MCF 10A (cell line): ENCODE measurements at places on chromosomes 12 and 14. TPM values are rescaled to one million over a fixed set of nuclear protein-coding genes. Genes with fewer than 3 reads are reported as not detected.

- H3K27me3 ChIP-seq, result peaks cover 18% of the 10 kb centered on the region
- peak; percentile 26 for DNase-seq
- no peaks in the 10 kb centered on the region for H3K36me3 ChIP-seq
- no peak overlapping the region for H3K27ac ChIP-seq
- no peaks in the 10 kb centered on the region for H3K4me1 ChIP-seq
Measured at GRCh38 chr12:21296751-21297406, 37.8 kb downstream of the SLCO1A2 start.

DNA sequence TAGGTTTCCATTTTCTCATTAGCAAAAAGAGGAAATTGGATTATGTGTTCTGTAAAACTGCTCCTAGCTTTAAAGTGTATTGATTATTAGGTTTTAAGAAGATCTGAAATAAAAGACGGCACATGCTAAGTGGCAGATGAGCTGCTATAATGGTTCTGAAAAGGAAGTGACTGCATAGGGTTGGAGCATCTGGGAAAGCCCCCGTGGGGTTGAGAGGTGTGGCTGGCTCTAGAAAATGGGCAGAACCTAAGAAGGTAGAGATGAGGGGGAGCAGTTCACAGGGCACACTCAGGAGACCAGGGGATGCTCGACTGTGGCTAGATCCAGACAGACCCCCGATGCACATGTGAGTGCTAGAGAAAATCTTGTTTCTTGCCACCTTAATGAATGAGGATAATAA lies 1.9 kb downstream of the IFNG-AS1 start:
- no peaks in the 10 kb centered on the region for H3K36me3 ChIP-seq
- no peaks in the 10 kb centered on the region for H3K27me3 ChIP-seq
- no peak for DNase-seq
- no peak overlapping the region for H3K27ac ChIP-seq
- H3K4me1 ChIP-seq, result peaks cover 5% of the 10 kb centered on the region

GRCh38 chr14:93748208-93749075 lies 39.8 kb downstream of the PRIMA1 start:
- H3K4me1 ChIP-seq, result no peaks in the 10 kb centered on the region
- peaks cover 5% of the 10 kb centered on the region for H3K36me3 ChIP-seq
- H3K27ac ChIP-seq, result no peak overlapping the region
- H3K4me3 ChIP-seq, result no peak overlapping the region

Gene PLEKHD1
- total RNA-seq, result 0.05 TPM in 1 of 2 replicates, not detected in the other

DNA sequence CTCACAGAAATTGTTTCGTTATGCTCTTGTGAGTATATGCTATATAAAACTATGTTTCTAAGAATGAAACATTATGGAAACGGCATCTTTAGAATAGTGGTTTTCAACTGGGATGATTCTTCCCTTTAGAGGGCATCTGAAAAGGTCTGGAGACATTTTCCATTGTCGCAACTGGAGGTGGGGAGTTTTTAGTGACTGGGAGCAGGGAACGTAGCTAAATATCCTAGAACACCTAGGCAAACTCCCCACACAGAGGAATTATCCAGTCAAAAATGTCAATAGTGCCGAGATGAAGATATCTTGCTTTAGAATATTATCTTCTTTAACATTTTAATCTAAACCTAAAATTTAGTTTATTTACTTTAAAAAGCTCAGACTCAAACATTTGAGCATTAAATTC lies 486.1 kb upstream of the FOXG1 start:
- H3K36me3 ChIP-seq, result no peaks in the 10 kb centered on the region
- no peak overlapping the region for H3K27ac ChIP-seq
- H3K4me1 ChIP-seq, result no peaks in the 10 kb centered on the region
- DNase-seq, result no peak
- no peak overlapping the region for H3K4me3 ChIP-seq
- H3K27me3 ChIP-seq, result no peaks in the 10 kb centered on the region

DNA sequence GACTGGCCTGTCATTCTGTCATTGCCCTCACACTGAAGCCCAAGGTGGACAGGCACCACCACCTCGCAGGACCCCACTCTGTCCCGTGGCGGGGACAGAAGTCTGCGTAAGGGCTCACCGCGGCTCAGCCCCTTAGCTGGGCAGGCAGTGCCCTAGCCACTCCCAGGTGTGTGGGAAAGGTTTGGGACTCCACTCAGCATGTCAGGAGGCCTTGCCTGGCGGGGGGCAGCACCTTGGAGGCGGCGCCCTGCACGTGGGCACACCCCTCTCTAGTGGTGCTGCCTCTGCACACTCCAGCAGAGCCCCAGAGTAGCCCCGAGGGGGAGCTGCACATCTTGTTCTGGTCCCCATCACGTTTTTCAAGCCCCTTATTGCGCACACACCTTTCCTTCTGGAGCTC lies 35.6 kb downstream of the FIGNL2 start:
- H3K4me3 ChIP-seq, result no peak overlapping the region
- no peaks in the 10 kb centered on the region for H3K36me3 ChIP-seq
- no peaks in the 10 kb centered on the region for H3K4me1 ChIP-seq
- no peak for DNase-seq

- no peak overlapping the region for H3K27ac ChIP-seq
- H3K36me3 ChIP-seq, result peaks cover 55% of the 10 kb centered on the region
- no peaks in the 10 kb centered on the region for H3K27me3 ChIP-seq
- H3K4me1 ChIP-seq, result no peaks in the 10 kb centered on the region
- DNase-seq, result no peak
Measured at GRCh38 chr12:132881818-132882217, 5.6 kb downstream of the CHFR start.

- H3K36me3 ChIP-seq, result no peaks in the 10 kb centered on the region
- no peak overlapping the region for H3K27ac ChIP-seq
- no peaks in the 10 kb centered on the region for H3K27me3 ChIP-seq
Measured at GRCh38 chr14:34325493-34325892, 136.5 kb downstream of the SPTSSA start.

DNA sequence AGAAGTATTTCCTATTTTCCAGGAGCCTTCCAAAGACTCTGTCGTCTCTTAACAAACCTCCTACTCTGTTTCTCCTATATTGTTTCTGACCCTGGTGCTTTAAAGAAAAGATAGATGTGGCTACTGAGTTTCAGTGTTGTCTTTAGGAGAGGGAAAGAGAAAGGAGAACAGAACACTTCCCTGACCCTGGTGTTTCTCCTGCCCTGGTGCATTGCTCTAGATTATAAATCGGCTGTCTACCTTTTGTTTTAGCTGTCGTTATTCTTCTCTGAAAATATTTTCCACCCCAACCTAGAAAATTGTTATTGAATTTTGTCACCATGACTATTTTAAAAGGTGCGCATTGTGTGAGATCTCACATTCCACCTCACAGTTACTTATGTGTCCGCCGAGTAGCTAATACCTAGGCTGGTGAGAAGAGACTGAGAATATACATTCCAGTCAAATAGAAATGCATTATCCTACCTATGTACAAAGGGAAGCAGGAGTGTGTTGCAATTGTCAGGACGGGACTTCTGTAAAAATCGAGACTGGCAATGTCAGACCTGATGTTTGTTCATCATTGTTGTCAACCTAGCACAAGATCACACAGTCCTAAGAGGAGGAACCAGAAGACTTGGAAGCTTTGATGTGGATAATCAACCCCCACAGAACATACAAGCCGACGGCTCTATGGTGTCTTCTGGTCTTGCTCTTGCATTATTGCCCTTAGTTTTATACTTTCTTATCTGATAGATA lies 108.7 kb upstream of the SLC38A4 start:
- H3K36me3 ChIP-seq, result no peaks in the 10 kb centered on the region
- peaks cover 6% of the 10 kb centered on the region for H3K4me1 ChIP-seq
- no peak overlapping the region for H3K27ac ChIP-seq
- no peaks in the 10 kb centered on the region for H3K27me3 ChIP-seq

- DNase-seq, result no peak
- H3K4me1 ChIP-seq, result peaks cover 15% of the 10 kb centered on the region
- no peak overlapping the region for H3K27ac ChIP-seq
- H3K27me3 ChIP-seq, result peaks cover 6% of the 10 kb centered on the region
- peaks cover 9% of the 10 kb centered on the region for H3K36me3 ChIP-seq
Measured at GRCh38 chr14:99124482-99125105, 147.4 kb downstream of the BCL11B start.

DNA sequence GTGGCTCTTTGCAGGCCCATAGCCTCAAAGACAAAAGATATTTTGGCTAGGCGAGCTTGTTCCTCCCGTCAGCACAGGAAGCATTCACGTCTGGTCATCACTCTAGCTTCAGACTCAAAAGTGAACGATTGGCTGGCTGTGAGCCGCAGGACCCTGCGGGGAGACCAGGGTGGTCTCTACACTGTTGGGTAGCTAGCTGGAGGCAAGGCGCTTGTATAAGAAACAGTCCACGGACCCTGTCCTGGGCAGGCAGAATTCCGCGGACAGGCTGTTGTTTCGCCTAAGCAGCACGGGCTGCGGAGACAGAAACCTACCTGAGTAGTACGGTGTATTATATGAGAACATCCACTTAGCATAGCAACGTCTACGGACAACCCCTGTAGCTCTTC lies 29.6 kb downstream of the WBP11 start:
- H3K27me3 ChIP-seq, result no peaks in the 10 kb centered on the region
- H3K27ac ChIP-seq, result peak overlapping the region; percentile 99
- peak overlapping the region; percentile 97 for H3K4me3 ChIP-seq
- H3K36me3 ChIP-seq, result peaks cover 29% of the 10 kb centered on the region
- peaks cover 21% of the 10 kb centered on the region for H3K4me1 ChIP-seq
- no peak for DNase-seq

DNA sequence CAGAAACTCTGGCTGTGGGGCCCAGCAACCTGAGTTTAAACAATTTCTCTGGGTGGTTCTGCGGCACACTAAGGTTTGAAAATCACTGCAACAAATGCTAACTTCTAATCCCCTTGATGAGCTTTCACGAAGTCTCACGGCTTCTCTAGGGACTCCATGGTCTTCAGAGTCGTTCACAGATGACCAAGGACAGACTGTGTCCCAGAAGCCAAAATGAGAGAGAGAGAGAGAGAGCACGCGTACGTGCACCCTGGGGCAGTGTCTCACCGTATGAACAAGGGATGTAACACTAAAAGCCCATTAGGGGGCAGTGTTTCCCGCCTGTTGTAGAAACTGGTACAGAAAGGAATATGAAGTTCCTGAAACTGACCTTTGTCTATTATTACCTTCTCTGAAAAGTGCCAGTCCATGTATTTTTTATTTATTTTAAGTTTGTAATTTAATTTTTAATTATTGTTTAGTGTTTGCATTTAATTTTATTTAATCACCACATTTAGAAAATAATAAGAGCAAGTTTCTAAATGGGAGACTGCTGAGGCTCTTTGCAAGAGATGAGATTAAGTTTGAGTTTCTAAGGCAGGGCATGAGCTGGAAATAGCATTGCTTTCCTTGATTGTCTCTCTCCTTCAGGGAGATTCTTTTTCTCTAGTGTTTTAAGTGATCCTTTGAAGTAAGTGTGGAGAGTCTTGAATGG lies 3.4 kb downstream of the APOLD1 start:
- no peaks in the 10 kb centered on the region for H3K27me3 ChIP-seq
- DNase-seq, result peak; percentile 91
- H3K4me3 ChIP-seq, result peak overlapping the region; percentile 44

- DNase-seq, result no peak
- no peak overlapping the region for H3K27ac ChIP-seq
- no peaks in the 10 kb centered on the region for H3K4me1 ChIP-seq
- H3K4me3 ChIP-seq, result no peak overlapping the region
- H3K36me3 ChIP-seq, result no peaks in the 10 kb centered on the region
- peaks cover 46% of the 10 kb centered on the region for H3K27me3 ChIP-seq
Measured at GRCh38 chr12:20602641-20603391, 92.3 kb upstream of the SLCO1C1 start.

- H3K27ac ChIP-seq, result peak overlapping the region; percentile 24
- no peaks in the 10 kb centered on the region for H3K36me3 ChIP-seq
- H3K27me3 ChIP-seq, result no peaks in the 10 kb centered on the region
- DNase-seq, result no peak
- H3K4me1 ChIP-seq, result peaks cover 12% of the 10 kb centered on the region
- no peak overlapping the region for H3K4me3 ChIP-seq
Measured at GRCh38 chr14:70857496-70857890, 48.2 kb upstream of the MAP3K9 start.

- no peaks in the 10 kb centered on the region for H3K27me3 ChIP-seq
- H3K27ac ChIP-seq, result no peak overlapping the region
- no peak for DNase-seq
- no peaks in the 10 kb centered on the region for H3K4me1 ChIP-seq
- no peak overlapping the region for H3K4me3 ChIP-seq
Measured at GRCh38 chr14:50198499-50198898, 32.9 kb downstream of the SOS2 start.

Gene MUCL1
- total RNA-seq, result not detected in 2 replicates

DNA sequence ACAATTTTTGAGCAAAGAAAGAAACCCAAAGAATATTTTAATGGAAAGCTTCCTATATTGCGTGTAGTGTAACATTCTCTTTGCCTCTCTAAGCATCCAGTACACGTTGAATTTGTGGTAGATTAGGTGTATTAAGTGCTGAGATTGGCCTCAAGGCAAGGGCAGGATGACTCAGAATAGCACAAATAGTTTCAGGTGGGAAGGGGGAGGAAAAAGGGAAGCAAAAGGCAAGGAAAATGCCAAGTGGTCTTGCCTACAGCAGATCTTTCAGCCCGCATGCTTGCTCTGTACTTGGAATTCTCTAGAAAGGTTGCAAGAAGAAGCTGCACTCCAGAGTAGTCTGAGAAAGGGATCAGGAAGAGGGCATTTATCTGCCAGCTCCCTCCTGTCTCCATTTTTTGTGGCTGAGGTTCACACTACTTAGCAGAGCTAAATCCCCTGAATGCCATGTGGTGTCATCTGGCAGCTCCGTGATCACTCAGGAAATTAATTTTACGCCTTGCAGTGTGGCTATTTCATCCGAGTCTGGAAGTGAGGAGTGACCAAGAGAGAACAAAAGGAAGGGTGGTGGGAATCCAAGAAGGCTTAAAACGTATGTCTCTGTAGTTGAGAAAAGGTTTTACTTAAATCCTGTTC lies 28.5 kb downstream of the CDKN1B start:
- no peaks in the 10 kb centered on the region for H3K27me3 ChIP-seq
- H3K36me3 ChIP-seq, result no peaks in the 10 kb centered on the region
- H3K4me1 ChIP-seq, result peaks cover 11% of the 10 kb centered on the region
- DNase-seq, result no peak

DNA sequence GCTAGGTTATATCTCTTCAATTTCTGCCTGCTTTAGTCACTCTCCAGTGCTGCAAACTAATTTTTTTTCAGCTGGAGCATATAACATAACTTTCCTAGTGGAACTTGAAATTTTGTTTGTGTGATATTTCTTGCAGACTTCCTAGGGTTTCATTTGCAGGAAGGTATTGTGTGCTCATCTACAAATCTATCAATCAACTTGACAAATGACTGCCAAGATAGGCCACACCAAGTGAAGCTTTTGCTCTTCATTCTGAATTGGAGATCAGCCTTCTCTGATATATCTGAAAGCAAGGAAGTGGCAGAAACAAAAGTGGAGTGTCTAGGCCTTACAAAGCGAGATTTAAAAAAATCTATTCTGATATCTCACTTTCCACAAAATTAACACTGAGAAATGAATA lies 551.1 kb upstream of the LRFN5 start:
- no peaks in the 10 kb centered on the region for H3K36me3 ChIP-seq
- DNase-seq, result no peak
- H3K4me1 ChIP-seq, result no peaks in the 10 kb centered on the region
- no peak overlapping the region for H3K27ac ChIP-seq
- H3K4me3 ChIP-seq, result no peak overlapping the region

- H3K36me3 ChIP-seq, result no peaks in the 10 kb centered on the region
- DNase-seq, result no peak
- H3K27ac ChIP-seq, result no peak overlapping the region
- no peaks in the 10 kb centered on the region for H3K4me1 ChIP-seq
Measured at GRCh38 chr12:4780641-4781611, 60.7 kb downstream of the GALNT8 start.
